ENCODE measurements at places on chromosomes 7 and 10.

- peak; percentile 42 for DNase-seq
Observed at GRCh38 chr10:45001381-45002148, 842 bp downstream of the ZNF22 start.

GRCh38 chr10:44647877-44648542 is 263.1 kb upstream of the CXCL12 start:
- DNase-seq, result no peak

DNA sequence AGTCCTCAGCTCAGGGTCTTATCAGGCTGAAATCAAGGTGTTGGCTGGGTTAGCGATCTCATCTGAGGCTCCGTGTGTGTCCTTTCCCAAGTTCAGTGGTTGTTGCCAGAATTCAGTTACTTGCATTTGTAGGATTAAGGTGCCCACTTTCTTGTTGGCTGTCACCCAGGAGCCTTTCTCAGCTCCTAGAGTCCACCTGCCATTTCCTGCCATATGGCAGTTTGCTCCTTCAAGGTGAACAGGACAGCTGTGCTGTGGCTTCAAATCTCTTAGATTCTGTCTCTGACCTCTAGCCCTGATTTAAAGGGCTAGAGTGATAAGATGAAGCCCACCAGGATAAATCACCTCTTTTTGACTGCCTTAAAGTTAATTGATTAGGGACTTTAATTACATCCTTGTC is 1.0 kb upstream of the HIF1AN start:
- no peak for DNase-seq

DNA sequence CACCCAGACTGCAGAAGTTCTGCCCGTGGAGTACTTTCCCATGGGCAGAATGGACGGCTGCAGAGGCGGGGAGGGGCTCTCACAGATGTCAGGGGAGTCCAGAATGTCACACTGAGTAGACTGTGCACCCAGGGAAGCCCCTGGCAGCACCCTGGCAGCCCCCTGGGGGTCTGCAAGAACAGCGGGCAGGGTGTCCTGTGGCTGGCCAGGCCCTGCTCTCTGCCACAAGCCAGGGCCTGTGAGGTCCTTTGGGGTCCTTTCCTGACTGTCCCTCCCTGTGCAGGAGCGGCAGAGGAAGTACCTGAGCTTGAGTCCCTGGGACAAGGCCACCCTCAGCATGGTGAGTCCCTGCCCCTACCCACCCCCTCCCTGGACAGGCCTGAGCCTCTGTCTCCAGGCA is 6.1 kb upstream of the SH2B2 start:
- no peak for DNase-seq

GRCh38 chr10:60346661-60347060 is 43.0 kb downstream of the ANK3 start:
- DNase-seq, result no peak

DNA sequence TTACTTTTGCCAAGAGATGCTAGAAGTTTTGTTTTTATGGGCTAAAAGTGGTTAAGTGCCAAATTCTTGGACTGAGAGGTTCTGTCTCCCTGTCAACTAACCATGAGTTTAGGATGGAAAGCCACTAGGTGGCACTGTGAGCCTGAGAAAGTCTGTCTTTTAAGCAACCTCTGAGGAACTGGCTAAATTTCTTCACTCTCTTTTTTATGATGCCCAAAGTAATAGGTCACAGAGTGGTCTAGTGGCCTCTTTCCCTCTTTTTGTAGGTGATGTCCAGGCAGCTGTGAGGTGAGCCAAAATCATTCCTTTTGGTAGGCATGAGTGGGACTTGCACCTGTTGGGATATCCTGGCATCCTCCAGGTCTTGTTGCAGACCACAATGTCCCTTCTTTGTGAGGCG is 56.8 kb downstream of the SND1 start:
- peak; percentile 62 for DNase-seq

DNA sequence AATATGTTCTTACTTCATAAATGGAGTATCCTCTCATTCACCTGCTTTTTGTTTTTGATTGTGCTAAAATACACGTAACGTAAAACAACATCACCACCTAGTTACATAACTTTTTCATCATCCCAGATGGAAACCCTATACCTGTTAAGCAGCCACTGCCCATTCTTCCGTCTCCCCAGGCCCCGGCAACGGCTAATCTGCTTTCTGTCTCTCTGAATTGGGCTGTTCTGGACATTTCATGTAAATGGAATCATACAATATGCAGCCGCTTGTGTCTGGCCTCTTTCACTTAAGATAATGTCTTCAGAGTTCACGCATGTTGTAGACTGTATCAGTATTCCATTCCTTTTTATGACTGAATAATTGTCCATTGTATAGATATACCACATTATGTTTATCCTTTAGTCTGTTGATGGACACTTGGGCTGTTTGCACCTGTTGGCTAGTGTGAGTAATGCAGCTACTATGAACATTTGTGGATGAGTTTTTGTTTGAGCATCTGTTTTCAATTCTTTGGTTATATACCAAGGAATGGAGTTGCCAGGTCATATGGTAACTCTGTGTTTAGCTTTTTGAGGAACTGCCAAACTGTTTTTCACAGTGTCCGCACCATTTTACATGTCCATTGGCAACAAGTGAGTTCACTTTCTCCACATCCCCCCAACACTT is 14.1 kb upstream of the SUN1 start:
- DNase-seq, result no peak

DNA sequence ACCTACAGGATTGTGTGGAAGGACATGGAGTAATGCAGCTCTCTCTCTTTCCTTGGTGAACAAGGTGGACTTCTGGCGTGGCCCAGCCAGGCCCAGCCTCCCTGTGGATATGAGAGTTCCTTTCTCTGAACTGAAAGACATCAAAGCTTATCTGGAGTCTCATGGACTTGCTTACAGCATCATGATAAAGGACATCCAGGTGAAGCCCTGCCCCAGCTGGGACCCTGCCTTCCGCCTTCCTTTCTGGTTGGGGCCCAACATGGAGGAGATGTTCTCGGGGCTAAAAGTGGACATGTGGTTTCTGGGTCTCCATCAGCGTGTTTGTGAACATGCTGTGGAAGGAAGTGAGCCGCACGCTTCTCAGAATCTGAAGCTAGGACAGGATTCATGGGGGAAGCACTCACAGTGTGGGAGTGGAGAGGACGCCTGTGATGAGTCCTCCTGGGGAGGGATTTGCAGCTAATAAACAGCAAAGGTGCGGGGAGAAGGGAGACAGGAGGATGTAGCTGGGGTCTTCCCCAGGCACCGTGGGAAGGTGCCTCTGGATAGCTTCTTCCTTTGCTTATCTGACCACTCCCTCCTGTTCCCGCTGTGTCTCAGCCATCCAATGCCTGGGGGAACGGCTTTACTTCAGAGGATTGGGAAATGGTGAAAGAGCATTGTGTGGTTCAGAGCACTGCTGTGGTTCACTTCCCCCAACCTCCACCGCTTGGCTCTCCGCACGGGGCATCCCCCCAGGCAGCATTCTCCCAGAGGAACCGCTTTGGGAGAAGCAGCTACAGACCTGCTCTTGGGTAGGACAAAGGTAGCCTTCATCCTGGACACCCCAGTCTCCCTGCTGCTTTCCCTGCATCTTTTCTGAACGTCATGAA is 5.5 kb downstream of the CPA5 start:
- DNase-seq, result no peak

GRCh38 chr10:69434926-69435325 is 16.3 kb upstream of the TSPAN15 start:
- DNase-seq, result no peak

GRCh38 chr10:86486856-86487255 is 34.7 kb downstream of the WAPL start:
- DNase-seq, result no peak

- no peak for DNase-seq
Observed at GRCh38 chr10:121921238-121921931, 6.4 kb downstream of the ATE1 start.

GRCh38 chr10:62990126-62990525 is 143.0 kb upstream of the NRBF2 start:
- DNase-seq, result no peak

DNA sequence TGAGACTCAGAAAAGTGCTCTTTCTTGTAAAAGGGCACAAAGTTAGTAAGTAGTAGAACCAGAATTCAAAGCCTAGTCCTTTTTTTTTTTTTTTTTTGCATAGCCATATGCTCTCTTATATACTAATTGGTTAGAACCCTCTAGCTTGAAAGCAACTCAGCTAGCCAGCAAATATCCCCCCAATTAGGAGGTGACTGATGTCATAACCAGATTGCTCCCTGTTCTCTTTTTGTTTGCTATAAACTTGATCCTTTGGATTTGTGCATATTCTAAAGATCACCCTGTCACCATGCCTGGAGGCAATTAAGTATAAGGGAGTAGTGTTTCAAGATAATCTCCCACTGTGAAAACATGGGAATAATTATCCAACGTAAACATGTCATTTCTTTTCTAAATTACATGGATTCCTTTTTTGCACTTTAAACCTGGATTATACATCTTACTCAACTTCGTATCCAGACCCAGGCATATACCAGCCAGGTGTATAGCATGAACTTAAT is 963.4 kb downstream of the CNTNAP2 start:
- DNase-seq, result no peak

GRCh38 chr10:118298787-118299186 is 43.3 kb downstream of the FAM204A start:
- no peak for DNase-seq

- DNase-seq, result no peak
Observed at GRCh38 chr10:77516575-77516974, 121.0 kb downstream of the KCNMA1 start.

- peak; percentile 91 for DNase-seq
Observed at GRCh38 chr7:47327698-47328391, 254.1 kb downstream of the TNS3 start.

GRCh38 chr10:28840971-28841370 is 163.7 kb downstream of the BAMBI start:
- DNase-seq, result no peak

GRCh38 chr7:107879400-107880035 is 11.5 kb upstream of the DLD start:
- no peak for DNase-seq

DNA sequence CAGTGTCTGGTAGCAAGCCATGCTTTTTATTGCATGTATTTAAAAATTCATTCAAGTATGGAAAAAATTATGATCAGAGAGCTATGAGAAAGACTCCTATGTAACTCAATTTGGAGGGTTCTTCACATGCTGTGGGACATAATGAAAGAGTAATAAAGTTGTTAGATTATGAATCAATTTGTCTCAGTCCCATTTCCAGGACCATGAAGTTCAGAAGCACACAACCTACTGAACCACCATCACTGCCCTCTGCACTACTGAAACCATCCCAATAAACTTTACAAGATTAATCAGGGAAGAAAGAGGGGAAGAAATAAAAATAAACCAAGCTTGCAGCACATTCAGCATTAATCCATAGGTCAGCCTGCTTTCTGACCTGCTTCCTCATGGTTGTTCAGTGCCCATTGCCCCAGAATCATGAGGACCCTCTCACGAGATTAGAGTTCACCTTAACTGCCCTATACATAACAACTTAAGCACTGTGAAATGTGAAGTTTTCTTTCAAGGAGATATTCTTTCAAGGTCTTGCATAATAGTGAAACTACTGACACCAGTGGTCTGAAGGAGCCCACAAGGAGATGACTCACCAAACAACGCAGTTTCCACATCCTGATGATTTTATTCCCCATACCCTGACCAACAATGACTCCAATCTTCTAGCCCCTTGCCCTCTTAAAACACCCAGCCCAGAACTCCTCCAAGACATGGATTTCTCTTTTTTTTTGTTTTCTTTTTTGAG is 171.5 kb upstream of the ADCY1 start:
- no peak for DNase-seq

GRCh38 chr7:148553979-148554378 is 36.6 kb upstream of the C7orf33 start:
- no peak for DNase-seq

- DNase-seq, result no peak
Observed at GRCh38 chr7:133771788-133772419, 355.2 kb upstream of the LRGUK start.

- DNase-seq, result peak; percentile 75
Observed at GRCh38 chr7:29921404-29922010, 68.1 kb downstream of the SCRN1 start.

DNA sequence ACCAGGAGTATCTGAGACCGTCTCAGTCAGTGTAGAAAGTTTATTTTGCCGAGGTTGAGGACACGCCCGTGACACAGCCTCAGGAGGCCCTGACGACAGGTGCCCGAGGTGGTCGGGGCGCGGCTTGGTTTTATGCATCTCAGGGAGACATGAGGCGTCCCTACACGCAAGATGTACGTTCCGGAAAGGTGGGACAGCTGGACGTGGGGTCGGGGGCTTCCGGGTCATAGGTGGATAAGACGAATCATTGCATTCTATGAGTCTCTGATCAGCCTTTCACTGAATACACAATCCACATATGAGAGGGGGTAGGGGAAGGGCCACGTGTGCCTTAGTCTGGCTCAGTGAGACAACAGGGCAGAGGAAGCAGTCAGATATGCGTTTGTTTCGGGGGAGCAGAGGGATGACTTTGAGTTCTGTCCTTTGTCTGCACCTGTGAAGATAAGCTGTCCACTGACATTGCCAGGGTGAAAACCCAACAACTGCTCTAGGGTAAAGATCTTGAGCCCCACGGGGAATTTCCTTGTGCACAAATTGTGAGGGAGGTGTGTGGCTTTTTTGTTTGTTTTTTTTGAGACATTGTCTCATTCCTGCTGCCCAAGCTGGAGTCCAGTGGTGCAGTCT is 66.2 kb downstream of the DNAJB6 start:
- no peak for DNase-seq

DNA sequence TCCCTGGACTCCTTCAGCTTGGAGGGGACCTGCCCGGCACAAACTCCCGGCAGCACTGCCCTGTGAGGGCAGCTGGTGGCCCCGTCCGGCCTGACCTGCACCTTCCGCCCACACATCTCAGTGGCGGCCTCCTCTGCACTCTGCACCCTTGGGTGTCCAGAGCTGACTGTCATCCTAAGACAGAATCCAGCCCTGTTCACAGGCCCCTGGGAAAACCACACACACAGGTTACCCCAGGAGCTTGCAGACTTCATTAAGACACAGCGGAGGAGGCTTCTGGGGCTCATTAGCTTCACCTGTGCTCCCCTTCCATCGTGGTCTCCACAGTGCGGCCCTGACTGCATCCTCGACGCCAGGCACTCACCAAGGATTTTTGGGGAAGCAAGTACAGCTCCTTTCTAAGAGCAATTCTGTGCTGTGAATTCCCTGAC is 51.5 kb upstream of the SHH start:
- DNase-seq, result peak; percentile 12

DNA sequence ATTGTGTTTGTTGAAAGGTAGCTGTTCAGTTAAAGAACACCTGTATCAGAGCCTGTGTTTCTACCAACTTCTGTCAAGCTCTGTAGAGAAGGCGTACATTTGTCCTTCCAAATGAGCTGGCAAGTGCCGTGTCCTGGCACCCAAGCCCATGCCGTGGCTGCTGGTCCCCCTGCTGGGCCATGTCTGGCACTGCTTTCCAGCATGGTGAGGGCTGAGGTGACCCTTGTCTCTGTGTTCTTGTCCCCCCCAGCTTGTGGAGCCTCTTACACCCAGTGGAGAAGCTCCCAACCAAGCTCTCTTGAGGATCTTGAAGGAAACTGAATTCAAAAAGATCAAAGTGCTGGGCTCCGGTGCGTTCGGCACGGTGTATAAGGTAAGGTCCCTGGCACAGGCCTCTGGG is 154.9 kb downstream of the EGFR start:
- DNase-seq, result no peak

- DNase-seq, result no peak
Observed at GRCh38 chr10:34565934-34566333, 249.2 kb downstream of the PARD3 start.

GRCh38 chr10:8058274-8059111 is 4.0 kb downstream of the GATA3 start:
- peak; percentile 29 for DNase-seq

- no peak for DNase-seq
Observed at GRCh38 chr7:38950309-38950708, 27.4 kb upstream of the POU6F2 start.

- peak; percentile 83 for DNase-seq
Observed at GRCh38 chr7:101743241-101743994, 74.0 kb upstream of the CUX1 start.

- DNase-seq, result no peak
Observed at GRCh38 chr7:134920026-134920753, 66.1 kb upstream of the AGBL3 start.

Data from H9 (cell line).